ENCODE measurements at places on chromosomes 5 and 9.

DNA sequence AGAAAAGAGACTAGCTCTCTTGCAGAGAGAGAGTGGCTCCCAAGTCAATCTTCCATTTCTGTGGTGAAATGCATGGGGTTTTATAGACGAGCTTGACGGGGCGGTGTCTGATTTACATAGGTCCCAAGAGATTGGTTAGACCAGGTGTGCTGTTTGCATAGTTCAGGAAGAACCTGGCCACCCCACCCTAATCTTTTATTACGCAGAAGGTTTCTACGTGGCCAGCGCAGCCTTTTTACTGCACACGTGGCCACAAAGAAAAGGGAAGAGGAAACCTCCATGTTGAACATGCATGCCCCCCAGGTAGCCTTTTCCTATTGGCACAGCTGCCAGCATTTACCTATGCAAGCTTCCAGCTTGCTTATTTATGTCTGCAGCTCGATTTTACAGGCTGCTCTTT is 92.1 kb downstream of the CAVIN4 start:
- DNase-seq: no peak

- no peak for DNase-seq
Measured at GRCh38 chr5:81334304-81335061, 33.1 kb downstream of the ZCCHC9 start.

- DNase-seq: no peak
Measured at GRCh38 chr5:133428072-133428660, 184.2 kb downstream of the FSTL4 start.

GRCh38 chr5:14574096-14574495 is 7.5 kb upstream of the OTULINL start:
- DNase-seq: no peak

DNA sequence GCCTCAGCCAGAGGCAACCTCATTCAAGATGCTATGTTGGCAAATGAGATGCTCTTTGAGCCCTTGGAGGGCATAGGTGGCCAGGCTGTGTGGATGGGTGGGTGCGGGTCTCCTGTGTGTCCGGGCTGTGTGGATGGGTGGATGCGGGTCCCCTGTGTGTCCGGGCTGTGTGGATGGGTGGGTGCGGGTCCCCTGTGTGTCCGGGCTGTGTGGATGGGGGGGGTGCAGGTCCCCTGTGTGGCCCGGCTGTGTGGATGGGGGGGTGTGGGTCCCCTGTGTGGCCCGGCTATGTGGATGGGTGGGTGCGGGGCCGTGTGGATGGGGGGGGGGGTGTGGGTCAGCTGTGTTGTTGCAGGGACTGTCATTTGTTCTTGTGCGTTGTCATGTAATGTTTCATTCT is 136.6 kb upstream of the COL5A1 start:
- DNase-seq: no peak

GRCh38 chr5:150671509-150672236 is 10.6 kb downstream of the MYOZ3 start:
- no peak for DNase-seq

GRCh38 chr5:171367424-171368370 is 20.0 kb upstream of the NPM1 start:
- DNase-seq: no peak

GRCh38 chr5:83277154-83277553 is 194.4 kb upstream of the VCAN start:
- DNase-seq: no peak

DNA sequence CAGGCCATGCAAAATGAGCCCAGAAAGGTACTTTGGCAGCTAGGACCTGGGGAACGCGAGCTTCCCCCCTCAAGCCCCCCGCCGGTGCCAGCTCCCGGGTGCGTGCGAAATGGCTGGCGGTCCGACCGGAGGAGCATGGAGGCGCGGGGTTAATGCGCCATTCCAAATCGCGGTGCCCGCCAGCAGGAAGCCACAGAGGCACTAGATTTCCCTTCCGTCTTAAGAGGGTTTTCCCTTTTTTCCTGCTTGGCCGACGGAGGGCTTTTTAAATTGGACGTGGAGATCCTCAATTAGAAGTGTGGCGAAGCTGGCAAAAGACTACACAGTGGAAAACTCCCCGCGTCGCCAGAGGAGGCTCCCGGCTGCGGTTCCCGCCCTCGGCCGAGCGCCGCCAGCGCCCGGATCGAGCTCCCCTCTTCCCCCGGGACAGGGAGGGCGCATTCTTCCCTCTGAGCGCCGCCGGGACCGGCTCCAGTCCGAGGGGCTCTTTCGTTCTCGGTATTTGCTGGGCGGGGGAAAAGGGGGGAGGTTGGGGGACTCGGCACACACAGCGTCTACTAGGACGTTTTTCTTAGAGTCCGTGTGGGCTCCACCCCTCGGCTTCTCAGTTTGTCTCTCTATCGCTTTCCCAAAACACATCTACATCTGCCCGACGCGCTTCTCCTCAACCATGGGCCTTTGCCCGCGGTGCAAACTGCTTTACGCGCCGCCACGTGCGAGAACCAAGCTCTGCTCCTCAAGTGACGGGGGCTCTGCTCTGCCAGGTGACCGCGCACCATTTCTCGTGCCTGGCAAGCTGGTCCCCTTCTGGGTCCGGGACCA is 3.0 kb downstream of the GDNF start:
- DNase-seq: no peak

- DNase-seq: no peak
Measured at GRCh38 chr9:761176-761792, 80.2 kb upstream of the DMRT1 start.

GRCh38 chr9:120933310-120934055 is 6.9 kb upstream of the TRAF1 start:
- no peak for DNase-seq

DNA sequence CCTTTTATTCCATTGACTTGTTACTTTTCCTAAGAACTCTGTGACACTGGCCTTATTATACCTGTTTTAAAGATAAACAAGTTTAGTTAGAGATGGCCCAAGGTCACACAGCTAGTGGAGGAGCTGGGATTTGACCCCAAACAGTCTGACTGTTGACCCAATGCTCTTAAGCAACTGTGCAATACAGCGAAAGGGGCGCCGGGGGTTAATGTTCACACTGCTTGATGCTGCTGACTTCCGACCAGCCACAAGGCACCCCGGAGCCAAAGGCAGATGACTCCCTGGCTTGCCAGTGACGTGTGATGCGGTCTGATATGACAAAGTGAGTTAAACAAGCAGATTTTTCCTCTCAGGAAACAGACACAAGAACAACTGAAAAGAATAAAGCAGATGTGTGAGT is 23.9 kb downstream of the PIK3R1 start:
- peak; percentile 37 for DNase-seq

DNA sequence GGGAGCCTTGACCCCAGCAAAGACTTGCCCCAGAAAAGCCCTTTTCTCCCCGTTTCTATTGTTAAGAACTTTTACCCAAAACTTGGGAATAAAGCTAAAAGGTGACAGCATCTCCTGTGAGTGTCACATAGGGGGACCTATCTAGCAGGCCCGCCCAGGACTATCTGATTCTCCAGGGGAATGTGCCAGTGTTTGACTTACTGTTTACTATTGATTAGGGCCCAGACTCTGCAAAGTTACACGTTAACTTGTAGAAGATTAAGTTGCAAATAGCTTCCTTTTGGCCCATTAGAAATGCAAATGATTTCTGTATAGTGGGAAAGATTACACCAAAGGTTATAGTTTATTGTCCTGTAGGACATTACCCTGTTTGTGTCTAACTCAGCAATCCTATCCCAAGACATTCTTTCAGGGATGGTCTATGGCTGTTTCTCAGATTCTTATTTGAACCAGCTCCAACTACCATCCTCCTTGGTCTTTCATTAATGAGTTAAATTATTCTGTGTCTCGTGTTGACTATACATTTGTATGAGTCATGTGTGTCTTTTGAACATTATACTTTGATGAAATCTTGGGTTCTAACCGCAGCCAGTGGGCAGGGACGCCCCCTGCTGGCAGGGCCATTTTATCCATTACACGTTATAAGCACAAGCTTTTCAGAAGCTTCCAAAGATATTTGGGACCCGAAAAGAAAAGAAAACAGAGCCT is 60.7 kb downstream of the HRH2 start:
- no peak for DNase-seq

DNA sequence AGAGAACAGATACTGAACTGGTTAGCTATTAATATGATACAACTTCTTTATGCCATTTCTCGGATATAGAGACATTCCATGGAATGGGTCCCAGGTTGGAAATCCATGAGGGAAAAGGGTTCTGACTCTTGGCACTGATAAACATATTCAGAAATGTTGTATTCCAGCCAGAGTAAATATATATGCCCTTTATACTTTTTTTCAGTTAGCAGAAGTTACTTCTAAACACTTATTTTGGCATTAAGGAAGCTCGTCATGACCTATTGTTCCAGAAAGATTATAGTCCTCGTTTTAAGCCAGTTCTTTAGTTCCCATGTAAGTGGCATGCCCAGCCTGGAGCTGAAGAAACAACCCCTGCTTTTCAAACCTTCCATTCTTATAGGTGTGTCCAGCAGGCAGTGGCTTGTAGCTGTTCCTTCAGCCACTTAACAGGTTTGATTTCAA is 181.6 kb downstream of the CD180 start:
- DNase-seq: no peak

GRCh38 chr5:28344836-28345433 is 1306.5 kb upstream of the CDH9 start:
- no peak for DNase-seq

DNA sequence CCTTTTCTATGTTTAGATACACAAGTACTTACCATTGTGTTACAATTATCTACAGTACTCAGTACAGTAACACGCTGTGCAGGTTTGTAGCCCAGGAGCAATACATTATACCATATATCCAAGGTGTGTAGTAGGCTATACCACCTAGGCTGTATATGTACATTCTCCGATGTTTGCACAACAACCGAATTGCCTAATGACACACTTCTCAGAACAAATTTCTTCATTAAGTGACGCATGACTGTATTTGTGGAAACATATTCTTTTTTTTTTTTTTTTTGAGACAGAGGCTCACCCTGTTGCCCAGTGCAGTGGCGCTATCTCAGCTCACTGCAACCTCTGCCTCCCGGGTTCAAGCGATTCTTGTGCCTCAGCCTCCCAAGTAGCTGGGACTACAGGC is 4.0 kb upstream of the RAD23B start:
- DNase-seq: no peak

GRCh38 chr5:105687493-105687892 is 1983.2 kb downstream of the EFNA5 start:
- DNase-seq: no peak

- DNase-seq: no peak
Measured at GRCh38 chr9:129898185-129898584, 62.9 kb downstream of the USP20 start.

DNA sequence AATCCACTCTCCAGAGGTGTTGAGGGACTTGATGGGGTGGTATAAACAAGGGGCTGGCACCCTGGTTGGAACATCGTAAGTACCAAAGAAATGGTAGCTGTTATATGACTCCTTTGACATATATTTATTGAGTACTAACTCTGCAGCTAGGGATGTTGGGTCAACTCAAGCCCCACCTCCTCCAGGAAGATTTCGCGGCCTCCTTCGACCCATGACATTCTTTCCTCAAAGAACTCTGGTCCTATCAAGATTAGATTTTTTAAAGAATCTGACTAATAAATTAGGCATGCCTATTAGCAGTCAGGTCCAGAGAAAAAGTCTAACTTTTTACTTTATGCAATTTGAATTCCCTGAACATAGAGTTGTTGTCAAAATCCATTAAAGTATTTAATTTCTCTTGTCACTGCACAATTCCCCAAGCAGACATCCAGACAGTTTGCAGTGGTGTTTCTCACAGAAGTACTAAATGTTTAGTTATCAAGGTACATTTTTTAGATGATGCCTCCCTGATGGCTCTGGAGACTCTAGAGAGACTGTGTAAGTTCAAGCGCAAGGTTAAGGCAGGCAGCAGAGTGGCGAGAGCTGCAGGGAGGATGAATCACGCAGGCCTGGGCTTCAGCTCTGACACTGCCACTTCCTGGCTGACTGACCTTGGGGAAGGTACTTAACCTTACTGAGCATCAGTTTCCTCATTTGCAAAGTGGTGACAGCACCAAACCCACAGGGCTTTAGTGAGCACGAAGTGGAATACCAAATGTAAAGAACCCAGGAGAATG is 209.6 kb downstream of the TTLL11 start:
- no peak for DNase-seq

- no peak for DNase-seq
Measured at GRCh38 chr9:129497813-129498450, 123.0 kb downstream of the C9orf50 start.

GRCh38 chr5:17214893-17215292 is 2.5 kb upstream of the BASP1 start:
- no peak for DNase-seq

- DNase-seq: no peak
Measured at GRCh38 chr5:173538654-173539053, 77.8 kb downstream of the BOD1 start.

- DNase-seq: no peak
Measured at GRCh38 chr5:106269252-106269843, 1401.4 kb downstream of the EFNA5 start.

GRCh38 chr5:172782169-172783039 is 11.4 kb upstream of the DUSP1 start:
- no peak for DNase-seq

DNA sequence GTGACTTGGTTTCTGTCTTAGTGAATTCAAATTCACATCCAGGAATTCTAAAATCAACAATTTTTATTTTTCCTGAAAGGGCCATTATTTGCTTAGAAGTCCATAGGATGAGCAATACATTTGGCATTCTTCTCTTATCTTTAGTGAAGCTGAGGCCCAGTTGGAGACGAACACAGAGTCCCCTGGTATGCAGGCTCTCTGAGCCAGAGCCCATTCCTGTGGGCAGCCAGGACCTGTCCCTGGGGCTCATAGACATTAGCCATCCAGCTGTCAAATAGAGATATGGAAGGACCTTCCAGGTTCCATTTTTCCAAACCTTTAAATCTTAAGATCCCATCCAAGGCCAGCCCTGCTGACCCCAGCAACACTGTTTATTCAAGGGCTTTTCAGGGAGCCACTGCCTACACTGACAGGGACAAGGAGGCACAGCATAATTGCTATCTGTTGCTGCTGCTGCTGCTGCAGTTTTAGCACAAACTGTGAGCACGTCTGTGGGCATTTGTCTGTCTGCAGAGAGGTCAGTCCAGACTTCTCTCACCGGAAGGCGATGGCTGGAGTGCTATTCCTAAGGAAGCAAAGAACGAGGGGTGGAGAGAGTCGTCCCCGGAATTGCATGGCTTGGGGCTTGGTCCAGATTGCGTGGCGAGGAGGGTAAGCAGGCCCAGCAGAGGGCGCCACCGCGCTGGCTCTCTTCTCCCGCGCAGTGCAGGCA is 639.0 kb downstream of the CCDC171 start:
- DNase-seq: peak; percentile 70

DNA sequence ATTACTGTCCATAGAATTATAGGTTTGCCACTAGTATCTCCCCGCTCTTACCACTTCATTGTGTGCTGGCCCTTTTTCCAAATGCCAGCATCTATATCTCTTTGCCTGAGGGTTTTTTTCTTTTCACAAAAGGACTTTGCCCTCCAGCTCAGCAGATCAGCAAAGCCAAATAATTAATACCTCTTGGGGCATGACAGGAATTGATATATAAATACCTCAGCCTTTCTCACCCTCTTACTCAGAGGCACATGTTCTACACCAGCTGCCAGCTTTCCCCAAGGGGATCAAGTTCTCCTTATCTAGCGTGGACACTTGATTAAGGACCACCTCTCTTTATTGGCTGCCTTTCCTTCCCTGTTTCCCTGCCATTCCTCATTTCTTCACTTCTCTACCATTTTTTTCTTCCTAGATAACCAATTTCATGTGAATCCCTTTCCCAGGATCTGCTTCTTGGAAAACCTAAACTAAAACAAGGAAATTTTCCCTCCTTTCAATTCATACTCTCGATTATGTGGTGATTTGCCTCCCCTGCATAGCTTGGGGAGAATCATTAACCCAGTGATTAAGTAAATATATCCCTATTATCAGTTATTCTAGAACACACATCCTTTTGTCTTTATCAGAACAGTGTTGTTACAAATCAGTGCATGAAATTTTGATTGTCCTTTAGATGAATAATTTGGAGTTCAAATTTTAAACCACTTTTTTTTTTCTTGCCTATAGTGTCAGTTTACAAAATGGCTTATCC is 6.9 kb upstream of the NUDT12 start:
- DNase-seq: no peak

All from fibroblast of skin of left quadriceps (primary cell).